ENCODE measurements at places on chromosomes 3 and 15. TPM values are rescaled to one million over a fixed set of nuclear protein-coding genes. Genes with fewer than 3 reads are reported as not detected.
A peak's percentile ranks its signal among the peaks of the same experiment; 100 is the strongest.

GRCh38 chr3:193829781-193830180 is 236.8 kb downstream of the OPA1 start:
- H3K4me1 ChIP-seq = no peaks in the 10 kb centered on the region
- no peak overlapping the region for H3K4me3 ChIP-seq
- no peak overlapping the region for H3K27ac ChIP-seq
- H3K27me3 ChIP-seq = no peaks in the 10 kb centered on the region
- H3K36me3 ChIP-seq = no peaks in the 10 kb centered on the region

GRCh38 chr15:52082197-52083036 is 30.2 kb downstream of the BCL2L10 start:
- no peaks in the 10 kb centered on the region for H3K27me3 ChIP-seq
- no peaks in the 10 kb centered on the region for H3K36me3 ChIP-seq
- DNase-seq = no peak
- no peak overlapping the region for H3K27ac ChIP-seq

GRCh38 chr3:14799146-14799545 is 19.6 kb upstream of the FGD5 start:
- H3K36me3 ChIP-seq = no peaks in the 10 kb centered on the region
- H3K4me3 ChIP-seq = no peak overlapping the region
- no peak for DNase-seq
- H3K27me3 ChIP-seq = no peaks in the 10 kb centered on the region
- H3K27ac ChIP-seq = no peak overlapping the region

DNA sequence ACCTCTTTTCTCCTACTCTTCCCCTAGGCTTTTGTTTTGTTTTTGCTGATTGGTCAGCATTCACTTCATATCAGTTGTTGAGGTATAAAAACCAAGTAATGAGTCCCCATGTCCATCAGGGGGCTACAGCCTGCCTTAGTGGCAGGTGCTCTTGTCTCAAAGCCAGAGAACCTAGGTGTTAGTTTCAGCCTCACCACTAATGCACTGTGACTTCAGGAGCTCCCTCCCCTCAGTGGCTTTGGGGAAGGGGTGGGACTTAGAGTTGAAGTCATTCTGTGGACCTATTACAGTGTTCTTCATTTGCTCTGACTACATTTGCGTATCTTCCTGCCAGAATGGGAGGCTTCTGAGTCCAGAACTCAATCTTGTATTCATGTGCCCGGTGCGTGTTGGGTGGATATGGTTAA is 41.6 kb downstream of the NR2C2 start:
- DNase-seq = peak; percentile 11
- H3K27me3 ChIP-seq = no peaks in the 10 kb centered on the region
- H3K4me1 ChIP-seq = peaks cover 4% of the 10 kb centered on the region
- H3K36me3 ChIP-seq = no peaks in the 10 kb centered on the region
- H3K27ac ChIP-seq = no peak overlapping the region
- H3K4me3 ChIP-seq = no peak overlapping the region

DNA sequence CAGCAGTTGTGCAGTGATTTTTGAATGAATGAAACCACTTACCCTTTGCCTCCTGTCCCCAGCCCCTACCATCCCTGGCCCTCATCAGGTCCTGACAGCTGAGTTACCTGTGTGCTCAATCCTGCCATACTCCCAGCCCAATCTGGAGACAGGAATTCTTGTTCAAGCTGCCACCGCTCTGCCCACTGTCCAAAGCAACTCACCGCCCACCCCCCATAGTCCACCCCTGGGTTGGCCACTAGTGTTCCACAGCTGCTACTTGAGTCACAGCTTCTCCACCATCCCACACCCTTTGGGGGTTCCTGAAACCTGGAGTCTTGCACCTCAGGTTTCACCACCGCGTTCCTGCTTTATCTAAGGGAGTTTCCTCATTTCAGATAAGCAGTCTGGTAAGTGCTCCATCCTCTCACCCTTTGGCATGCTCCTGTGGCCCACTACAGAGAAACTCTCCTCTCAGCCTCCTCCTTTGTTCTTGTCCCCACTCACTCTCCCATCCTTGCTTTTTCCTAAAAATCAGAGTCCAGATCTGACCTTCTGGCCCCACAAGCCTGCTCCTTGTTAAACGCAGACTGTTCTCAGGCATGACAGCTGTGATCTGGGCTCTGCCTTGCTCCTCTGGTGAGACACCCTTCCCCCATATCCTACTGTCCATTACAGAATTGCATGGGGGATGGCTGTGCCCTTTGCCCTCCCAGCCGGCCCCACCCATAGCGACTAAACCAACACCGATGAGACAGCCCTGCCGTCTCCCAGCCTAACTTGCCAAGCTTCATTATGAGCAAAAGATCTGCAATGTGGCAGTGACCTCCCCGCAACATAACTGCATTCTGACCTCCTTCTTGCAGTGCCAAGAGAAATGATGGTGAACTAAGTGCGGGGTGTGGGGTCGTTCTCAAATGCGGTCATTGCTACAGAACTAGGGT is 50.0 kb downstream of the CYP19A1 start:
- H3K4me3 ChIP-seq = no peak overlapping the region
- H3K27ac ChIP-seq = no peak overlapping the region
- no peaks in the 10 kb centered on the region for H3K4me1 ChIP-seq
- no peaks in the 10 kb centered on the region for H3K27me3 ChIP-seq

GRCh38 chr3:37872413-37873160 is 10.9 kb downstream of the CTDSPL start:
- H3K27me3 ChIP-seq = no peaks in the 10 kb centered on the region
- H3K27ac ChIP-seq = no peak overlapping the region
- no peaks in the 10 kb centered on the region for H3K4me1 ChIP-seq
- H3K36me3 ChIP-seq = no peaks in the 10 kb centered on the region
- DNase-seq = no peak
- H3K4me3 ChIP-seq = no peak overlapping the region

GRCh38 chr3:151793636-151794035 is 20.3 kb upstream of the AADAC start:
- H3K36me3 ChIP-seq = no peaks in the 10 kb centered on the region
- H3K27me3 ChIP-seq = no peaks in the 10 kb centered on the region
- DNase-seq = no peak

DNA sequence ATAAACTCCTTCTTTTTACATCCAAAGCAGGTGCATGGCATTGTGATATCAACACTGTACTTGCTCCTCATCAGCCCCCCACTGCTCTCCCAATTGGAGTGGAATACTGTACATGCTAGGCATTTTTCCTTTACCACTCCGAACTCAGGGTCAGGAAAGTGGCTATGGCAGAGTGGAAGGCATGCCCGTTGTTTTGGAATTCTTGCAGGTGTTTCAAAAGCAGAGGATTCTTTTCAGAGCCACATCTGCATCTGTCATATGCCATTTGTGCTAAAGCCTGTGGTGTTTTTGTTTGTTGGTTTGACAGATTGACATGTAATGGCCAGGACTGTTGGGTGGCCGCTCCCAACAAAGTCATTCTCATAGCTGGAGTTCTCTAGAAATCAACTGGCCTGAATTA is 41.7 kb downstream of the SOX2 start:
- H3K27me3 ChIP-seq = no peaks in the 10 kb centered on the region
- no peak overlapping the region for H3K27ac ChIP-seq

- no peak overlapping the region for H3K4me3 ChIP-seq
- H3K4me1 ChIP-seq = peaks cover 6% of the 10 kb centered on the region
- no peaks in the 10 kb centered on the region for H3K27me3 ChIP-seq
Observed at GRCh38 chr3:5485427-5485826, 297.9 kb downstream of the EDEM1 start.

GRCh38 chr3:124553178-124553577 is 177.1 kb upstream of the UMPS start:
- no peak overlapping the region for H3K27ac ChIP-seq
- DNase-seq = no peak
- peaks cover 7% of the 10 kb centered on the region for H3K4me1 ChIP-seq
- no peaks in the 10 kb centered on the region for H3K27me3 ChIP-seq
- H3K4me3 ChIP-seq = no peak overlapping the region
- no peaks in the 10 kb centered on the region for H3K36me3 ChIP-seq

DNA sequence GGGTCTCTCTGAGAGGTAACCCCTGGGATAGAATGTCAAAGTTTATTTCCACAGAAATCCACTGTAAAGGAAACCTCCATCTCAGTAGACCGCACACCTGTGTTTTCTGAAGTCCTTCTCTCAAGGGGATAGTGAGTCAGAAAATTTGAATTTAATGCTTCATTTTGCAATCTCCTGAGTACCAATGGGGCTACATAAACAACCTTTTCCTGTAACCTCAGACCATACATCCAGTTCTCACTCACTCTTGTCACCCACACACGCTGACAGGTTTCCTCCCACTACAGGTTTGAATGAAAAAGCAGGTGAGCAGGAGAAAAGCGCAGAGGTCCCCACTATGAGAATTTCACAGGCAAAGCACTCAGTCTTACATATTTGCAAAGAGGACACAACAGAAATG is 165.3 kb upstream of the MCTP2 start:
- DNase-seq = no peak
- no peak overlapping the region for H3K4me3 ChIP-seq
- H3K4me1 ChIP-seq = no peaks in the 10 kb centered on the region
- no peak overlapping the region for H3K27ac ChIP-seq

DNA sequence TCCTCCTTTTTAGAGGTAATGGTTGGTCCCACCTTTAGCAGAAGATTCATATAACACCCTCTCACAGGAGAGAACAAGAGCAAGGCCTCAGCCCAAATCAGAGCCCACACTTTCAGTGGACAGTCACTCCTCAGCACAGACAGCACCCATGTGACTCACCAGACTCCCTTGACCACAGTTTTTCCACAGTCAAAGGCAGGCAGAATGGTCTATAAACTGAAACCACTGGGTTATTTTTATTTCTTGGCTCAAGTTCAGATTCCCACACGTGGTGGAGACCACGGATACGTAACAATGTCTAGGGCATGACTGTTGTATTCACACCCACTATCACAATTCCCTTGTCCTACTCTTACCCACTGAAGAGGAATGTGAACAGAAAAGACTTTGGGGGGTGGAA is 237.8 kb upstream of the UBE2E1 start:
- no peaks in the 10 kb centered on the region for H3K27me3 ChIP-seq
- no peaks in the 10 kb centered on the region for H3K36me3 ChIP-seq
- H3K4me1 ChIP-seq = no peaks in the 10 kb centered on the region
- no peak overlapping the region for H3K4me3 ChIP-seq

GRCh38 chr3:56751056-56751707 is 50.6 kb downstream of the ARHGEF3 start:
- no peak overlapping the region for H3K4me3 ChIP-seq
- no peak for DNase-seq
- no peaks in the 10 kb centered on the region for H3K27me3 ChIP-seq
- no peak overlapping the region for H3K27ac ChIP-seq
- H3K36me3 ChIP-seq = peaks cover 2% of the 10 kb centered on the region

DNA sequence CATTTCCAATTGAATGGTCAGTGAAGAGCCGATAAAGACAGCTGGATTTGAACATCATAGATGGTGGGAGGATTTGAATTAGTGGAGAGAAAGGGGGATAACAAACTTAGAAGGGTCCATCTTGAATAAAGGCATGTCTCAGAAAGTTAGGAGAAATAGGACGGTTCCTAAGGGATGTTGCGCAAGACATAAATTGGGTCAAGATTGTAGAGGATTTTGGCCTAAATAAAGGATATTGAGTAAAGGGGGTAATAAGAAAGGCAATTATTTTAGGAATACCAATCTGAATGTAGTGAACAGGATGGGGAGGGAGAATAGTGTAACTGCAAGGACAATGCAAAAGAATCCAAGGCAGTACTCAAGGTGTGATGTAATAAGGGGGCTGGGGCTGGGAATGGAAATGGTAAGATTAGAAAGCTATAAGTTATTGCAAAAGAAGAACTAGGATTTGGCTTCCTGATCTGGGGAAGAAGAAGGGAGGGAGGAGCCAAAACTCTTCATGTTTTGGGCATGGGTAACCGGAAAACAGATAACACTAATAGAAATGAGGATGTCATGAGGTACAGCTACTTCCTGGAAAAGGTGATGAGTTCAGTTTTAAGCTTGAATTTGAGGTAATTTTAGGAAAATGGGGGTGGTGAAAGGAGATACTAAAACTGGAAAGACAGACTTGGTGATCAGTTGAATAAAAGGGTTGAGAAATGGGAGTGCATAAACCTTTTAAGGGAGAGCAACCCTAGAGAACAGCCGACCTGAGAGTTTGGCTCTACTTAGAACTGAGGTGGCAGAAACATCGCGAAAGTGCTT is 17.3 kb upstream of the TRPC1 start:
- H3K4me3 ChIP-seq = no peak overlapping the region
- H3K27me3 ChIP-seq = no peaks in the 10 kb centered on the region
- H3K36me3 ChIP-seq = no peaks in the 10 kb centered on the region
- no peaks in the 10 kb centered on the region for H3K4me1 ChIP-seq

DNA sequence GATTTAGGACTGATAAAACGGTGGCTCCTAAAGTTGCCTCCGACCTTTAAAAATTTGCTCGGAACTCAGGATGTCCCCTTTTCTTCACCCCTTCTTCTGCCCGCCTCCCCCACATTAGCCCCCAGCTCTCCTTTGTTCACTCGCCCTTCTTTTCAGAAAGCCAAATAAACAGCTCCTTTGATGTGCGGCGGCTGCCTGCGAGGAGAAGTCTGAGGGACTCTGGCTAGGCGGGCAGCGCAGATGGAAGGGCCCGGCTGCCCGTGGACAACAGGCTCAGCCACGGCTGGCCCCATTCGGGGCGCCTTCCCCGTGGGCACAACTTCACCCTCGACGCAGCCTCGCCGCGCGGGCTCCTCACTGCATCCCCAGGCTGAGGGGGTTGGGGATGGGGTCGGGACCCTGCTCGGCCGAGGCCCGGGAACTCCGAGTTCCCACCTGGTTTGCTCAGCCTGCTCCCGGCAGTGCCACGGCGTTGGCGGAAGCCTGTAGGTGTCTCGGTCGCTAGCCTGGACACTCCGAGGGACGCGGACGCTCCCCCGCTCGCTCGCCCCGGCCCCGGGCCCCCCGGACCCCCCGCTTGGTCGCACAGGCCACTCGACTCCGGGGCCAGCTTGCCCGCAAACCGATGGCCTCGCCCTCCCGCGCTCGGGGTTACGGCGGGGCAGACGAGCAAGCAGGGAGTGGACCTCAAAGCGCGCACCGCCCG is 897 bp upstream of the TLE3 start:
- no peaks in the 10 kb centered on the region for H3K27me3 ChIP-seq
- H3K27ac ChIP-seq = peak overlapping the region; percentile 94
- H3K4me1 ChIP-seq = no peaks in the 10 kb centered on the region
- no peak overlapping the region for H3K4me3 ChIP-seq
- no peaks in the 10 kb centered on the region for H3K36me3 ChIP-seq

GRCh38 chr3:194607592-194608389 is 25.4 kb downstream of the TMEM44 start:
- no peaks in the 10 kb centered on the region for H3K27me3 ChIP-seq
- H3K4me3 ChIP-seq = no peak overlapping the region
- H3K36me3 ChIP-seq = no peaks in the 10 kb centered on the region
- no peak for DNase-seq
- H3K4me1 ChIP-seq = no peaks in the 10 kb centered on the region
- H3K27ac ChIP-seq = no peak overlapping the region

The CHRNA3 gene
- not detected for total RNA-seq

The TRIM59 gene
- total RNA-seq = 4.8 TPM

The ZNF35 gene
- 11.6 TPM for total RNA-seq

The ITIH3 gene
- total RNA-seq = 2.3 TPM

The CP gene
- 72.1 TPM for total RNA-seq

The HGD gene
- total RNA-seq = 72.0 TPM

The FRMD5 gene
- total RNA-seq = 0.41 TPM

The RASL12 gene
- total RNA-seq = 7.6 TPM

The RABL3 gene
- total RNA-seq = 30.1 TPM
